ENCODE measurements at places on chromosomes 2 and 18.

GRCh38 chr2:224034017-224034416 lies 5.1 kb downstream of the SERPINE2 start:
- no peak for DNase-seq

- peak; percentile 63 for DNase-seq
These were observed 61.3 kb downstream of the LONRF2 start for GRCh38 chr2:100260712-100261620.

- no peak for DNase-seq
These were observed 28.5 kb downstream of the PLEKHM3 start for GRCh38 chr2:207996848-207997247.

- no peak for DNase-seq
These were observed 75.9 kb downstream of the GTF3C3 start for GRCh38 chr2:196723571-196723970.

DNA sequence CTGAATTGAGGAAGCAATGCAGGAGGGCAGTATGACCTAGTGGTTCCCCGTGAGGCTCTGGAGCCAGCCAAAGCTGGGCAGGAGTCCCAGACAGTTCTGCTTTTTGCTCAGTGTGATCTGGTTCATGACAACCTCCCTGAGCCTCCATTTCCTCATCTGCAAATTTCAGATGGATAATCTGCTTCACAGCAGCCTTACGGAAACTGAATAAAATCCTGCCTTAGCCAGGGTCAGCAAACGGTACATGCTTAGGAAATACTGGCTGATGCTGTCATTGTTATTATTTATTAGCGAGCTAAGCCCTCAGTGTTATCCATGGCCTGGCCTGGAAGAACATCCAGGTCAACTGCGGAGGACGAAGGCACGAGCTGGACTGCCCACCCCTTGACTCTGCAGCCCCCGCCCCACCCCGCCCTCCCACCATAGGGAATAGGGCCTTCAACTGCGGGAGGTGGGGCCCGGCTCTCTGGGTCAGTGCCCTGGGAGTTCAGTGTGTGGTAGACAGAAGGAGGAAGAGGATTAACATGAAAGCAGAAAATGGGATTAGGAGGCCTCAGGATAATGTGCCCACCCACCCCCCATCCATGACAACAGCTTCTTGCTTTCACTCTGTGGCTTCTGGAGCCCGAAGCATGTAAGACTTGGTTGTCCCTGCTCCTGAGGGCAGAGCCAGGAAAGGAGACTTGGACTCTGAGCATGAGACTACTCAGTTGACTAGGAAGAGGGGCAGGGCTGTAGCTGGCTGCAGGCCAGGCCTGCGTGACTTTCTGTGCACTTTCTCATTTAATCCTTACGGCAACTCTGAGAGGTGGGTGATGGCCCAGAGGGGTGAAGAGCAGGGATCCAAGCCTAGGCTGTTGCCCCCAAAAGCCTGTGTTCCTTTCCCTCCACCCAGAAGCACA lies 13.1 kb downstream of the PKDCC start:
- no peak for DNase-seq

DNA sequence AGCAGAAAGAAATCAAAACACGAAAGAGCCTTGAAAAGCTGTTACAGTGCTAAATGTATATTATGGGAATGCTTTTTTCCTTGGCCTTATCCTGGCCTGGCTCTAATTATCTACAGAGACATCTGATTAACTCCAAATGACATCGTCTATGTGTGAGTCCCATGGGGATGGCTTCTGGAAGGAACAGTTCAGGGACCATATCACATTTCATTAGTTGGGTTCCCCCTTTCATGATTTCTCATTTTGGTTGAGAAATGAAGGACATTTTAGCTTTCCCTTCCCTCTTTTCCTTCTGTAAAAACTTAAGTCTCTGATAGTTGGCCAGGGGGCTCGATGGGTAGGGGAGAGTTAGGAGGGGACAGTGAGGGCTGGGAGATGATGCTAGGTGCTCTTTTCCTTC lies 116.7 kb downstream of the PRKCE start:
- no peak for DNase-seq

DNA sequence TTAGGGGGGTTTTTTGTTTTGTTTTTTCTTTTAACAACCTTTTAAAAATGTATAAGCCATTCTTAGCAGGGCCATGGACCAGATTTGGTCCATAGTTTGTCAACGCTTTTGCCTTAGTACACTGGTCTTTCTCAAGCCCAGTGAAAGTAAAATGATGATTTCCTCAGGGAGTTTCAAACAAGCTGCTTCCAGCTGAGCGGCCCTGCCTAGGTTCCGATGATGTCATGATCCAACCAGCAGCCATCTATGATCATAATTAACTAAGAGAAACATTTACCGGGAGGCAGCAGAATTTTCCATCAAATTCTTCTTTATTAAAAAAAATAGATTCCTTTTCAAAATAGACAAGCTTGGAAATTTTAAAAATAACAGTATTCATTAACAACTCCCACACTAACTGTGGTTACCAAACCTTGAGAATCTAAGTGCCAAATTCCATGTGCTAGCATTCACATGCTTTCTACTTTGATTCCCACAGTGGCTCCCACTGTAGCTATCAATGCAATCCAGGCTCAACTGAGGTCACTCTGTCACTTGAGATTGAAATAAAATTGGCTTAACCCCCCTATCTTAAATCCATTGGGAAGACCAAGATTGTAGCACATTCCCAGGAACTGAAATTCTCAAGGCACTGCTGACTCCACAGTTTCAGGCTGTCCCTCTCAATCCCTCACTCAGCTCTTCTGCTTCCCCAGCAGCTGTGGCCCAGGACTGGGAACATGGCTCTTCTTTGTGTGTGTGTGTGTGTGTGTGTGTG lies 148.9 kb downstream of the RNF152 start:
- no peak for DNase-seq

GRCh38 chr2:16620590-16620989 lies 45.0 kb downstream of the CYRIA start:
- no peak for DNase-seq

- DNase-seq = no peak
These were observed 7.0 kb upstream of the CLIP4 start for GRCh38 chr2:29108225-29108624.

GRCh38 chr2:151906633-151906998 lies 78.4 kb upstream of the ARL5A start:
- no peak for DNase-seq

- no peak for DNase-seq
These were observed 998.8 kb upstream of the LRRTM1 start for GRCh38 chr2:81303321-81303720.

DNA sequence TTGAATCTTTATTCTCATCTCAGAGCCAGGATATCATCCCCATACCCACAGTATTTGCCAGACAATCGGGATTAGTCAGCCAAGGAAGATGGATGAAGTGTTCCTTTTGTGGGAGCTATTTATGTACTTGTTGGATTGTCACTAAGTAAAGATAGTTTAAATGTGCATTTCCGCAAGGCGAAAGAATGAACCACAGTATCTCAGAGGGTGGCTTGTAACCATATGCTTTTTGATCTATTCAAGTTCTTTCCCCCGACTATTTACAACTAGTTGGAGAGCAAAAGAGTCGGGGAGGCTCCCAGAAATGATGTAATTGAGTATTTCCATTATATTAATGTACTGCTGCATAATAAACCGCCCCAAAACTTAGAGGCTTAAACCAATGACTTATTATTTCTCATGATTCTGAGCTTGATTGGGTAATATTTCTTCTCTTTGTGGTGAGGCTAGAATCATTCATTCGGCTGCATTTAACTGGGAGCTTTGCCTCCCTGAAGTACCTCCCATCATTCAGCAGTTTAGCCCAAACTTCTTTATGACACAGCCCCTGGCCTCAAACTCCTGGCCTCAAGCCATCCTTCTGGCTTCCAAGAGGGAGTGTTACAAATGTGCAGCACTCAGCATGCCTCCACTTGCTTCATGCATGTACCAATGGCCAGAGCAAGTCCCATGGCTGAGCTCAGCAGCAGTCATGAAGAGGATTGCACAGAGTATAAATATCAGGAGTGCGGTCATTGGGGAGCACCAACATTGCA lies 423.7 kb downstream of the METTL4 start:
- DNase-seq = no peak

All from HEK293T (cell line).